HuH-7.5 (cell line): ENCODE measurements at places on chromosomes 1 and 21.
A peak's percentile ranks its signal among the peaks of the same experiment; 100 is the strongest.

GRCh38 chr1:244552336-244552735 is 91.3 kb downstream of the CATSPERE start:
- peak; percentile 2 for DNase-seq

DNA sequence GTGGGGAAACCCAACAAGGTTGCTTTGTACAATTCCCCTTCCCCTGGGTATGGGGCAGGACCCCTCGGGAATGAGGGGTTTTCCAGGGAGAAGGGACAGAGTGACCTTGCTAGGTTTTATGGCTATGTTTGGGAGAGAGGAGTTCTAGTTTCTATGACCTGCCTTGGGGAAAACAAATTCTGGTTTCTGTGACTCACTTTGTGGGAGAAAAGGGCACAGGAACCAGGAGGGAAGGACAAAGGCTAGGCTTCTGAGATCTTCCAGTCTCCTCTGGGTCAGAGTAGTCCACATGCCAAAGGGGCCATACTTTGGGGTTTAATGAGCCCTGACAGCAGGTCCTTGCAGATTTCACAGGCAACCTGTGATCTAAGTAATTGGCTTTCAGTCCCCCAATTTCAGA is 5.5 kb upstream of the PTGER3 start:
- DNase-seq: no peak

DNA sequence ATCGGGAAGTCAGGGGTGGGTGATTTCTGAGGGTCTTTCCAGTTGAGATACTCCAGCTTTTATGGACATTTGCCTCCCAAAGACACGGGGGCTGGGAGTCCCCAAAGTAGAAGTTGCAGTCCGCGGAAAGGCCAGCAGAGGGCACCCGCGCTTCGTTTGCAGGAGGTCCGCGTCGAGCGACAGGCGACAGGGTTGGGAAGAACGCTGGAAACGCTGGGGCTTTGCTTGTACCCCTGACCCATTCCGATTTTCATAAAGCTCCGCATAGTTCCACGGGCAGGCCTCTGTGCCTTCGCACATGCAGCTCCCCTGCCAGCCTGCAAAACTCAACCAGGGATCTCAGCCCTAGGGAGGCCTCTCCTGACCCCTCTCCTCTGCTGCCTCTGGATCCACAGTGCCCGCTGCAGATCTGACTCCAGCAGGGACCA is 44.2 kb upstream of the LAPTM5 start:
- peak; percentile 76 for DNase-seq

DNA sequence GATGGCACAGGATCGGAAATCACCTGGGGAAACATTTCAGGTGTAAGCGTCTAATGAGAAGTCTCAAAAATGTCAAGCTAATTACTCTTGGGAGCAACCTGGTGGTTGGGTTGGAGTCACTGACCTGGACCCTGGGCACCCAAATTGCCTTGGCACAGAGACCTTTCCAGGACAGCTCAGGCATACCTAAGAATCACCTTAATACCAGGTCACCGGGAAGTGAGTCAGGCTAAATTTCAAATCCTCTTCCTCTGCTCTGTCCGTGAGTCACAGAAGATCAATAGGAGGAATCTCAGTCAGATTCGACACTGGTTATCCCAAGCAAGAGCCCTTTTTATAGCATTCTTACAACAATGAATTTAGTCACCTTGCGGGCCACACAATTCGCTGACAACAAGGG is 179.6 kb upstream of the CAMK1G start:
- DNase-seq: no peak

- no peak for DNase-seq
These were observed 108.8 kb downstream of the SMYD3 start for GRCh38 chr1:246398126-246398813.

DNA sequence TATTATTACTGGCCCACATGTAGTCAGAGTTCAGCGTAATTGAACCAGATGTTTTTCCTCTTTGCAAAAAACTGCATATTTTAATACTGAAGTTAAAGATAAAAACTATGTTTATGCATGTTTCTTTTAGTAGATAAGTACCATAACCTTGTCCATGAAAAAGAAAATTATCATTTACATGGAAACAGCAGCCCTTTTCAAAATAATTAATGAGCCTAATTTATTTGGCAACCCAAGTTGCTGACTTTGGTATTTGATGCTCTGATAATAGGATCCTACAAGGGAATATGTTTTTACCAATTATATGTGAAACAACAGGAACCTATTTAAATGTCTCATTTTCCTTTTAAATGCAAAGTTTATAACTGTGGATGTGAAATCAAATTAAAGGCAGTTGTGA is 281.3 kb upstream of the C1orf105 start:
- DNase-seq: no peak

DNA sequence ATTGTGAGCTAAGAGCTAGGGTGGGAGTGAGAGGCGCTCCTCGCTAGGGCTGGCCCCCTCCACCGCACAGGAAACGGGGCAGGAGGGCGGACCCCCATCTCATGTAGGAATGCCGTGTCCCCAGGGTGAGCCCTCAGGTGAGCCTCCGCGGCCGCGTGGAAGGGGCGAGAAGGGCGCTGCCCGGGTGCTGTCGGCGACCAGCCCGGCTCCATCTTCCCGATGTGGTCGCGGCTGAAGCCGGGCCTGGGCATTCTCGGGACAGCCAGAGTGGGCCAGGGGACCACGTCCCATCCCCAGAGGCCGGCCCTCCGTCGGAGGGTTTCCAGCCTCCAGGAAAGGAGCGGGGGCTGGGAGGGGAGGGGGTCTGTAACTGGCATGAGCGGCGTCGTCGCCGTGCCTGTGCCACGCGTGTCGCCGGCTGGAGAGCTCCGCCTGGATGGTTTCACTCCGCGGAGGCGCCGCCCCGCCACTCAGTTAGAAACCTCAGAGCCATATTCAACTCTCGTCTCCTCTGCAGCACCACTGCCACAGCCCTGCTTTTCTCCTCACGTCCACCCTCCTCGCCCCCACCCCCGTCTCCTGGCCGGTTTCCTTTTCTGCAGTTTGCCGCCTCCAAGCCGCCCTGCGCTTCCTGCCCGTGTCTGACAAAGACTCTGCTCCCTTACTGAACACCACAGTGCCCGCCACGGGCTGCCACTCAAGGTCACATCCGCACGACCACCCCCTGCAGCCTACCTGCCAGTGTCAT is at the start of gene TMEM269:
TSS of gene TMEM269 (plus strand) at position 46 of the 748 bp plus-strand sequence. CDS start 4,903 bp downstream, outside the sequence.
- no peak for DNase-seq

GRCh38 chr1:180610556-180611015 is 21.2 kb upstream of the XPR1 start:
- no peak for DNase-seq

DNA sequence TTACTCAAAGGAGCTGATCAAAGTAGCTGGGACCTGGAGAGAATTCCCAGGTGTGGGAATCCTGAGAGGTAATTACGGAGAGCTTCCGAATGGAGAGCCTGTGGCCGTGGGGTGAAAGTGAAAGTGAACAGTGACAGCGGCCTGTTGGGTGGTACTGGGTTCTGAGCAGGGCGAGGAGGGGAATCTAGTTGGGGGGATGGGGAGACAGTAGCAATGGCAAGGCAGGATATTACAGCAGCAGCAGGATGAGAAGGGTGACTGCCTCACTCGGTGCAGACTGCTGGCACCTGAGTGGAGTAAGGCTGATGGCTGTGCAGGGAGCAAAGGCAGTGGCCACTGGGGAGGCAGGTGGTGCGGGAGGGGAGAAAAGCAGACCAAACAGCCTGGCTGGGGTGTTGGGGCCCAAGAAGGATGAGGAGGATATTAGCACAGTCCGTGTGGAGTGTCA is 70.3 kb upstream of the PRDX6 start:
- DNase-seq: no peak

DNA sequence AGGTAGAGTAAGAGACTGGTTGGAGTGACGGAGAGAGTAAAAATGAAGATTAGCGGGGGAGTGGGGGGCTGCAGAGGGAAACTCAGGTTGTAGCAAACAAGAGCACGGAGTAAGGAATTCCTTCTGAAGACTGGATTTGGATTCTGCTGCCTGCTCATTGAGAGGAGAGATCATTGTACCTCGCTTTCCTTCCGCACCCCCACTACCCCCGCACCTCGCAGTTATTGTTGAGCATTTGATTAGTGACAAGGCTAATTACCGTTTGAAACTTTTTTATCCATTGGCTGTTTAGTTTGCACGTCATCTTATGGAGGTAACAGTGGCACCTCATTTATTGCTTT is 463 bp downstream of the PRPF3 start:
- DNase-seq: no peak

DNA sequence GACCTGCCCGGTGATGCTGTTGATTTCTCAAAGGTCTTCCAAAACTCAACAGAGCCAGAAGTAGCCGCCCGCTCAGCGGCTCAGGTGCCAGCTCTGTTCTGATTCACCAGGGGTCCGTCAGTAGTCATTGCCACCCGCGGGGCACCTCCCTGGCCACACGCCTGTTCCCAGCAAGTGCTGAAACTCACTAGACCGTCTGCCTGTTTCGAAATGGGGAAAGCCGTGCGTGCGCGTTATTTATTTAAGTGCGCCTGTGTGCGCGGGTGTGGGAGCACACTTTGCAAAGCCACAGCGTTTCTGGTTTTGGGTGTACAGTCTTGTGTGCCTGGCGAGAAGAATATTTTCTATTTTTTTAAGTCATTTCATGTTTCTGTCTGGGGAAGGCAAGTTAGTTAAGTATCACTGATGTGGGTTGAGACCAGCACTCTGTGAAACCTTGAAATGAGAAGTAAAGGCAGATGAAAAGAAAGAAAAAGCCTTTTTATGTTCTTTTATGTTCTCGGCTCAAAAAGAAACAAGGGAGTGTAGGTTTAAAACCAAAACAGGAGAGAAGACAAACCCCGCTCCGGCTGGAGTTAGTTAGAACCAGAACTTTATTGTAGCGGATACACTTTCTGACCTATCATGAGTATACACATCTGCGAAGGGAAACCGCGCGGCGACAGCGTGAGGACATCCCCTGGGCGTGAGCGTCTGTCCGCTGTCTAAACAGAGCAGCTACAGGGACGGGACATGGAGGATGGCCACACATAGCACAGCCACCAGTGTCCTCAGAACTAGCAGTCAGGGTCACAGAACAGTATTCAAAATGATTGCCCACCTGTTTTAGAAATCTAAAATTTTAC is 77.1 kb downstream of the PIK3CD start:
- DNase-seq: no peak

- peak; percentile 89 for DNase-seq
These were observed 15.6 kb upstream of the TTLL10 start for GRCh38 chr1:1157914-1158710.

DNA sequence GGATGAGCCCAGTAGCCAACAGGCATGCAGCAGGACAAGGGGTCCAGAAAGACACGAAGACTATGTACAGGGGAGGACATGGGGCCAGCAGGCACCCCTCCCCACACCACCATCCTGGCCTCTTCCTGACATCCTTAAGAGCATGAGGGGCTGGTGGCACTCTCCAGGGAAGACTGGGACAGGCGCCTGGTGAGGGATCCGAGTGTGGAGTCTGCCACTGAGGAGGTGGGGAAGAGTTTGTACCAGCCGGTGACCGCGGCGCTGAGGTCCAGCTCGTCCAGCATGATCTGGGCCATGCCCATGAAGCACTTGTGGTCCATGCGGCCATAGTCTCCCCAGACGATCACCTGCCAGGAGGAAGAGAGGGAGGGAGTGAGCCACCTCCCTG is 39.1 kb downstream of the RIMS3 start:
- DNase-seq: no peak

GRCh38 chr1:3162322-3162882 is 93.4 kb downstream of the PRDM16 start:
- DNase-seq: no peak

DNA sequence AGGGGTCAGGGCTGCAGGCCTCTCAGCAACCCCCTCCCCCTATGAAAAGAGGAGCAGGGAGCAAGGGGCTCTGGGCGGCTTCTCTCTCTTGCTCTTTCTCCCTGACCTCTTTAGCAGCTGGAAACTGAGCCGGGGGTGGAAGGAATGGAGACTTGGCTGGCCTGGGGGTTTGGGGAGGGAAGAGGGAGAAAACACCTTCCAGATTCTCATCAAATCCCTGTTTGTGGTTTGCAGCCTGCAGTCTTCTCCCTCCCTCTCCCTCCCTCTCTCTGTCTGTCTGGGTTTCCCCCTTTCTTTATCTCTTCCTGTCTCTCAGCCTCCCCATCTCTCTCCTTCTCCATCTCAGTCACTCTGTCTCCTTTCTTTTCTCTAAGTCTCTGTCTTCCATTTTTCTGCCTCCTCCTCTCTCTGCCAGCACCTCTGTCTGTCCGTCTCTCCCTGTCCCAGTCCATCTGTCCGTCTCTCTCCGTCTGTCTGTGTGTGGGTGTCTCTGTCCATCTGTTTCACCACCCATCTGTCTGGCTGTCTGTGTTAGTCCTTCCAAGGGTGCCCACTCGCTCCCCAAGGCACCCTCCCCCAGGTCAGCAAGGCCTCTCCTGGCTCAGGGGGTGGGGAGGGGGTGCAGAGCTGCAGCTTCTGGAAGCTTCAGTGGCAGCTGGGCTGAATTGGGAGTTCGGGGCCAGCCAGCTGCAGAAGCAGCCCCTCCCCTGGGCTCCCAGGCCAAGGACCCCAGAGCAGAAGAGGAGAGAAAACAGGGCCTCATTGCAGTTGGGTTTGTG is 6.2 kb downstream of the AHDC1 start:
- no peak for DNase-seq

DNA sequence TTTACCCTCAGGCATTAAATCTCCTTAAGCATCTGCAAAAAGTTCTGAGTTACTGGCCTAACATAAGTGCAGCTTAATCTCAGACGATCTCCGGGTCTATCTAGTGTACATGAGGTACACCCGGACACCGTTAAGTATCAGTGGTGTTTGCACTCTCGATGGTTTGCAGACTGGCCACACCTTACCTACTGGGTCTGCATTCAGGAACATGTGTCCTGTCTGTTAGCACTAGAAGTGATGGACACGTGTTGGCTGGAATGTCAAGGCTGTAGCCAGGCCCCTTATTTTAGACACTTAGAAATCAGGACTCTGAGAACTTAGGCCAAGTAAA is 783 bp upstream of the AGL start:
- DNase-seq: peak; percentile 13

DNA sequence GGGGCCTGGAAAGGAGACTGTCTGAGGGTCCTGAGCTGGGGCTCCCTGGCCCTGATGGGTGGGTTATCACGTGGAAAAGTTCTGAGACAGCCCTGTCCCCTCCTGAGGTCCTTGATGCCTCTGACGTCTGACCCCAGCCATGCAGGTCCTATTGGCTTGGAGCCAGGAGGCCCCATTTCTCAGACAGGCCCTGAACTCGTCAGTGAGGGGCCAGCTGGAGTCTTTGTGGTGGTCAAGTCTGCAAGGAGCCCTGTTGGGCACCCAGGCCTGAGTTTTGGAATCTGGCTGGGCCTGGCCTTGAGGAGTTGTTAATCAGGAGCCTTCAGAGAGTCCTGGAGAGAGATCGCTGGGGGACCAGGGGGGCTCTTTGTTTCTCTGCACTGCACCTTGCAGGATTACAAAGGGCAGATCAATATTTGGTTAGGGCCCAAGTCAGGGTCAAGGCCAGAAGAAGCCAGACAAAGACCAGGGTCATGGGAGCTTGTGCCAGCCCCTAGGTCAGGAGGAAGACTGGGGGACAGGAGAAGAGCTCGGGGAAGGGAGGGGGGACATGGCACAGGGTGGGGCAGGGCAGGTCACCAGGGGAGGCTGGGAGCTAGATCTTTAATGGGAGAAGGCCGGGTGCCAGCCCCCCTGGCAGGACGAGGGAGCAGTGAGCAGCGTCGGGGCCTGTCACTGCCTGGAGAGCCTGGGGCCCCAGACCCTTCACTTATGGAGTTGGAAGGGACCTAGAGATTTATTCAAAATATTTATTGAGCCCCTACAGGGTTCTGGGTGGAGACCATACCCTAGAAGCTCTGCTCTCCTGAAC is 83.2 kb downstream of the PTPRU start:
- DNase-seq: no peak
